Posterior cingulate gyrus (tissue), 11 donors: ENCODE measurements at places on chromosomes 3 and 15.

GRCh38 chr3:175312791-175313190, 453.7 kb downstream of the NAALADL2 start:
- no peak for DNase-seq

- no peak for DNase-seq
Observed at GRCh38 chr15:81160312-81161159, 26.5 kb downstream of the CFAP161 start.

- DNase-seq: no peak
Observed at GRCh38 chr3:142890592-142890991, 1.7 kb upstream of the PCOLCE2 start.

DNA sequence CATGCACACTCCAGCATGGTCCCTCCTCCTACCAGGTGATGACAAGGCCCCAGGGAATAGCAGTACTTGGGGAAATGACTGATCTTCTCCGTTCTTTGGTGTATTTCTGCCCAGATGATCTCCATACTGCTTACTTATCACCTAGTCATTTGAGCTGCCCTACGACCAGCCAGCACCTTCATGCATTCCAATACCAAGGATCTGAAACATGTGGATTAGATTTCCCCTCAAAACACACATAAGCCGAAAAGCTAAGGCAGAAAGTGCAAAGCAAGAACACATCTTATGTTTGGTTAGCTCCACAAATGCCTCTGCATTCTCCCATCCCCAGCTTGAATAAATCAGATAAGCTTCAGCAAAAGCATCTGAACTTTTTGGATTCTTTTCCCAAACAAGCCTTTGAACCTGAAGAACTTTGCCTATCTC, 64.8 kb upstream of the BCL6 start:
- DNase-seq: no peak

DNA sequence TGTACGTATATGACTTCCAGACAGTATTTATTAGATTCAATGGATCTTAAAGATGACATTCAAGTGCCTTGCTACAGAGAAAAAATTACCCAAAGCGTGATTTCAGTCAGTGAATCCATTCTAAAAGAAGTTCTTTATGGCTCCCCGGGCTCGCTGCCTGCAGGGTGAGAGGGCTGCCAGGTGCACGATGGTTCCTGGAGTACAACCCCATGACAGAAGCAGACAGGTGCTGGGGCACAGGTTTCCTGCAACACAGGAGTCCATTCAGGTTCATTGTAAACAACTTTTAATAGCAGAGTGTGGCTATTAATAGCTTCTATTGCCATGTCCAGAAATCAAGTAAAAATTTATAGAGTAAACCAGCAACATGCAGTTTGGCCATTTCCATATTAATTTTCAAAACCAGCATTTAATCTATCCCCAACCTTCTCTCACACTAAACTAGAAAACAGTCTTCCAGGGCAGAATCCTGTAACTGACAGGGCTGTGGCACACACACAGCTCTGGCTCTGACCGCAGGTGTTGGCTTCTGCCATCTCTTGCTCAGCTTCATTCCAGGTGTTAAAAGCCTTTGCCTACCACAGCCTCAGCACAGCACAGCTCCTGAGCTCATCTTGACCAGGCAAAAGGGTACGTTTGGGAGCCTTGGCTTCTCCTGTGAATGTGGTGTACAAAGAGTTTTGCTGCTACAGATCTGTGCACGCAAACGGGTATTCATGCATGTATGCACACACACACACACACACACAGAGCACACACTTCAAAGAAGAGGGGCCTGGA, 185.9 kb downstream of the MEX3B start:
- no peak for DNase-seq

DNA sequence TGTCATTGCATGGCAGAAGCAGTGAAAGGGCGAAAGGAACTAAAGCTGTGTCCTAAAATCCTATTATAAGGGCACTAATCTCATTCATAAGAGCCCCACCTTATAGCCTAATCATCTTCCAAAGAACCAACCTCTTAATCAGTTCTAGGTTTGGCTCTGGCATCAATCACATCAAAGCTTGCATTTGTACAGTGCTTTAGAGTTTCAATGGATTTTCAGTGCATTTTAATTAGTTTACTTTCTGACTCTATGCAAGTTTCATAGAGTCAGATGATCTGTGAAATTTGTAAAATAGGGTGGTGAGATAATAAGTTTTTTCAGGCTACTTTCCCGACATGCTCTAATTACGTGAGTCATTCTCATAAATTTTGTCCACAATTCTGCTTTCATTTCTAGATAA, 341.1 kb downstream of the DIPK2A start:
- DNase-seq: no peak

GRCh38 chr3:125683067-125683829, 88.0 kb upstream of the OSBPL11 start:
- DNase-seq: no peak

- DNase-seq: no peak
Observed at GRCh38 chr15:68055224-68055705, 1.1 kb downstream of the PIAS1 start.

GRCh38 chr15:77983708-77984445, 93.6 kb downstream of the TBC1D2B start:
- DNase-seq: no peak

- no peak for DNase-seq
Observed at GRCh38 chr3:175957427-175957826, 1098.3 kb downstream of the NAALADL2 start.

DNA sequence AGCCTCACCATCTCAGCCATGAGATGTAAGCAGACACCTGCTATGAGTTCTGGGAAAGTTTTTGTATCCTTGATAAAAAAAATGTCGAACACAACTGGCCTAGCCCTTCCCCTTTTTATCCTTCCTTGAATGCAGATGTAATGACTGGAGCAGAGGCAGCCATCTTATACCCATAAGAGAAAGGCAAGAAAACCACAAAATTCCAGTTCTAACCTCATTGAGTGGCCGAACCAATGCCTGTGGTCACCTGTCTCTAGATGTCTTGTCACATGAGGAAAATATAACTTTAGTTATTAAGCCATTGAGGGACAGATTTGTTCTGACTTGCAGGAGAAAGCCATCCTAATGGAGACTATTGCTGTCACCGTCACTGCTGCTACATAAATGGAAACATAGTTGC, 80.4 kb upstream of the SLC6A6 start:
- DNase-seq: no peak

DNA sequence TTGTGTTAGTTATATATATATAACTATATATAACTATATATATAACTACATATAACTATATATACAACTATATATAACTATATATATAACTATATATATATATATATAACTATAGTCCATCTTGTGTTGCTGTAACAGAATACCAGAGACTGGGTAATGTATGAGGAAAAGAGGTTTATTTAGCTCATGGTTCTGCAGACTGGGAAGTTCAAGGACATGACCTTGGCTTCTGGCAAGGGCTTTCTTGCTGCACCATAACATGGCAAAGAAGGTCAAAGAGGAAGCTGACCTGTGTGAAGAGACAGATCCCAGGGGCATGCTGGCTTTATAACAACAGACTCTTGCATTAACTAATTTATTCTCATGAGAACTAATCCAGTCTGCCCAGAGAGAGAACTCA, 27.6 kb downstream of the KBTBD12 start:
- DNase-seq: no peak

GRCh38 chr3:110758208-110758607, 313.4 kb upstream of the NECTIN3 start:
- no peak for DNase-seq

DNA sequence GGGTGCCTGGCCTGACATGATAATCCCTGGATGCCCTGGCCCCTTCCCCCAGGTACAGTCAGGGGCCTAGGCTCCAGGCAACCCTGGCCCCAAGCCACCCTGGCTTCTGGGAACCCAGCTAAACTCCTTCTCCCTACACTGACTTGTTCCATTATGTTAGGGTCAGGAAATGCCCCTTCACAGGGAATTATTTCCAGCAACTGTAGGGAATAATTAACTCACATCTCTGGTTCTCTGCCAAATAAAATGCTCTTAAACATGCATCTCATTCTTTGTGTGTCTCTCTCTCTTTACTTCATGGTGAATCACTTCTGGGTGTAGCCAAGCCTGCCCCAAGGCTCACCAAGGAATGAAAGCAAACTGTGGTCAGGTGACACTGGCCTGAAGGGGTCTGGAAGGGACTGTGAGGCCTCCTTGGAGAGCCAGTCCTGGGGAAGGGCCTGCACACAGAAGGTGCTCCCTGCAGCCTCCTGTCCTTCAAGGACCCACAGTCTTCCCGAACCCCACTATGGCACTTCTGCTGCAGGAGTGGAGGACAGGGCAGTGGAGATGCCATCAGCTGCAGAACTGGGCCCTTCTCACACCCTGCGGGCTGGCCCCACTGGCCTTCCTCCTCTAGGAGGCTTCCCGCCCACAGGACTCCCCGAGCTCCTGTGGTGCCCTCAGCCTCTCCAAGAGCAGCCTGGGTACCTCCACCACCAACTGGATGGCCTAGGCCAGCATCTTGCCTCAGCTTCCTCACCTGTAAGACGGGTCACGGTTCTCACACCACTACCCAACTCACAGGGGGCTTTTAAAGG, 17.6 kb downstream of the TKT start:
- DNase-seq: no peak

GRCh38 chr15:89177116-89177515, 44.3 kb downstream of the RLBP1 start:
- DNase-seq: no peak

GRCh38 chr3:72594615-72595215, 253.5 kb downstream of the SHQ1 start:
- no peak for DNase-seq

DNA sequence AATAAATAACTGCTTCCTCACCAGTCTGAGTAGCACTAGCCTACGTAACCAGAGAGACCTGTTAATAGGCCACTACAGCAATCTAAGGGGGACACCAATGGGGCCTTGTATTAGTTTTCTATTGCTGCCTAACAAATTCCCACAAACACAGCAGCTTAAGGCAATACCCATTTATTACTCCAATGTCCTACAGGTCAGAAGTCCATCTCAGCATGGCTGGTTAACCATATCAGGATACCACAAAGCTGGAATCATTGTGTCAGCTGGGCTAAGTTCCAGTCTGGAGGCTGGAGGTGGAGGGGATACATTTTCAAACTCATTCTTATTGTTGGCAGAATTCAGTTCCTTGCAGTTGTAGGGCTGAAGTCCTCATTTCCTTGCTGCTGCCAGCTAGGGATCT, 331.9 kb downstream of the ULK4 start:
- no peak for DNase-seq

DNA sequence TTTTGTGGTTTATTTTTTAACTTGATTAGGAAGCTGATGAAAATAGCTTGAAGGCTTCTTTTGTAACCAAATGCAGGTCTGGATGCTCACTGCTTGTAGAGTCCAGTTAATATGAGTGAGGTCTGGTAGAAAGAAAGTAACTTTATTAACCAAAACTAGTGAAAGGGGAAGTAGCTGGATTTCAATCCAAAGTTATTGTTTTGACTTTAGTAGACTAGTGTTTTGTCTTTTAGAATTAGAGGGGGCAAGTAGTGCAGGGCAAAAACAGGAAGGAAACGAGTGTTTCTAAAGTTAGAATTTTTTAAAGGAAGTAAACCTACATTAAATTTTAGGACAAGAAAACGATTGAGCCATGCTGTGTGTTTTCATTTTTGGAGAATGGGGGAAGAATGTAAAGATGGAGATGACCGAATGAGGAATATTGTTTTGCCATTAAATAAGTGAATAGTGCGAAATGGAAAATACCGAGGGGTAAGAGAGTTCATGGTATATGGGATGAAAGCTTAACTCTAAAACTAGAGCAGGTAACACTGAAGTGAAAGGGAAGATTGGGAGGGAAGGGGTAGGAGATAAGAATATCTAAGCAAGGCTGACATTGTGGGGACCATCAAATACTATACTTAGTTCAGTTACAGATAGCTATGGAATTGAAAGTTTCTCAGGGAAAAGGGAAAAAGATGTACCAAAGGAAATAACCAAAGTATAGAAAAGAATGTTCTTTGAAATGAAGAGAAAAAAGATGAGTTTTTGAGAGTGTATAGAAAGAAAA, 40.0 kb downstream of the USP3 start:
- DNase-seq: no peak

- DNase-seq: no peak
Observed at GRCh38 chr3:8875836-8876235, 87.4 kb downstream of the RAD18 start.

DNA sequence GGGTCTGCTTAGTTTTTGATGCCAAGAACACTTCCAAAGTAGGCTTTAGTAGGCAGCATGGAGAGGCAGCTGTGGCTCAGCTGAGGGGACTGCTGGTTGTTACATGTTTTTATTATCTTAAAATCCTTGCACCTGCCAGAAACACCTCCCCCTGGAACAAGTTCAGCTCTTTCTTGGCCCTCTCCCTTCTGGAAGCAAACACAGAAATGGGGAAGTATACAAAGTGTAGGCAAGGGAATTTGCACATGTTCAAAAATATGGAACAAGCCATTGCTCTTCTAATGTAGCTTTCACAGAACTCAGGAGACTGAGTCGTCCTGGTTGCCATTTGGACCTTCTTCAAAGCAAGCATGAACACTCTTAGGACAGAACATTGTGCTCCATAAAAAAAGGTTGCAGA, 169.1 kb upstream of the SEMA6D start:
- no peak for DNase-seq

GRCh38 chr3:72331076-72331475, 517.2 kb downstream of the SHQ1 start:
- no peak for DNase-seq

GRCh38 chr15:56293495-56294292, 50.0 kb upstream of the RFX7 start:
- DNase-seq: no peak

DNA sequence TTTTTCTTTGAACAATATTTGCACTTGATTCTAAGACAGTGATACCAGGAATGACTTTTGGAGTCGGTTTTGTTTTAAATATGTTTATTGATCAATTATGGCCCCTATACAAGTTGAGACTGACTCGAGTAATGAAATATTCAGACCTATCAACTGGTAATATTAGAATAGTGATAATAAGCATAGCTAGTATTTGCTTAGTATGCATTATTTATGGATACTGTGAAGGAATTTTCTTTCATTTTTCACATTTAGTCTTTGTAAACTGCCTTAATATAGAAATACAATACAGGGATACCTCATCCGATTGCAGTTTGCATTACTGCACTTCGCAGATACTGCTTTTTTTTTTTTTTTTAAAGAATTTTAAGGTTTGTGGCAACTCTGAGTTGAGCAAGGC, 107.9 kb downstream of the CNTN4 start:
- DNase-seq: no peak

DNA sequence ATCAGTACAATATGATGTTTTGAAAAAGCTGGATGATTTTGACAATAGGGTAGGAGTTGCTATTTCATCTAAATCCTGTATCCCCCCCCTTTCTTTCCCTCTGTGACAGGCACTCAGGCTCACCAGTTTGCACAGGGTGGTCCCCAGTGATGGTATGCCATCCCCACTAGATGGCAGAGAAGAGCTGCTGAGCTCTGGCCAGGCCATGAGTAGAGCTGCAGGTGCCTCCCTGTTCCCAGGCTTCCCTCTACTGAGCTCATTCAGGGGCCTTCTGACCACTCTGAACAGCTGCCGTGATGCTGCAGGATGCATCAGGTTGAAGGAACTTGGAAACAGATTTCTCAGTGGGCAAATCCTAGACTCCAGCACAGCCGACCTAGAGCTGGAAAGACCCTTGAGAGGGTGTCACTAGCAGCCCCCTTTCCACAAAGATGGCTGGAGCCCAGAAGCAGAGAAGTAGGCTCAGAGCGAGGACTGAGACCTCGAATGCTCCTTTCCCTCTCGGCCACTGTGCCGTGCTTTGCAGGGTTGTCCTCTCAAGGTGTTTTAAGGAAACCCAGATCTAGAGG, 45.1 kb downstream of the EFCAB12 start:
- DNase-seq: peak; percentile 92

- no peak for DNase-seq
Observed at GRCh38 chr3:32147509-32147908, 41.1 kb downstream of the GPD1L start.
